ENCODE measurements at places on chromosomes 1 and 21.
A peak's percentile ranks its signal among the peaks of the same experiment; 100 is the strongest.

DNA sequence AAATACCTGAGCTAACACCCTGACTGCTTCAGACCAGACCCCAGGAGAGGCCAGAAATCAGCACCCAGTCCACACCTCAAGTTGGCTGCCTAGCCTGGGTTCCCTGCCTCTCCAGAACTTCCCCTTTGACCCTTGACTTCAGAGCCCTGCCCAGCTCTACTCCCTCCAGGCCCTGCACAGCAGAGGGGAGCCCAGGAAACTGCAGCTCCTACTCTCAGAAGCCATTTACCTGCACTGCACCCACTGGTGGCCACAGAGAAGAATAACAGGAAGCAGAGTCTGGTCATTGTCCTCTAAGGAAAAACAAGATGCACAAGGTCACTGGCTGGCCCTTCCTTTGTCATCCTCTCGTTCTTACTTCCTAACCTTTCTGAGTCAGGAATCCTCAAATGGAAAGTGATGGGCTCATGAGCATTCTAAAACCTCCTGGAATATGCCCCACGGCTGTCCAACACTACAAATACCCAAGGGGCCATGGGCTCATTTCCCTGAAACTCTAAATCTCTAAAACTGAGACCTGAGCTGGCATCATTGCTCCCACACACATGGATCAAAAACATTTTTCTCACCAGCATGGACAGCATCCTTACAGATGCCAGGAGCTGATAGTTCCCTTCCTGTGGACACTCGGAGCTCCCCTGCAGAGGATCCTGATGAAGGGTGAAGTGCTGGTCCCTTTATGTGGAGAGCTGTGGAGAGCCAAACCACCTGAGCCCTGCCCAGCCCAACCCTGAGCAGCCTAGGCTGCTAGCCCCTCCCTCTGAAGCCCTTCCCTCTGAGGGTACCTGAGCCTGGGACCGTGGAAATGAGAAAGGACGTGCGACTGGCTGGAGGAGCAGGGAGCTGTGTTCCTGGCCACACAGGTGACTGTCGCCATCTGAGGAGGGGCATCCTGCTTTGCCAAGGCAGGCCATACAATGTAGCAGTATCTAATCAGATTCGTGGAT lies at the start of gene ITLN2:
TSS of gene ITLN2 (minus strand) at position 652 of the 947 bp plus-strand sequence. CDS start at position 584, 68 bp downstream.
- no peak for DNase-seq

DNA sequence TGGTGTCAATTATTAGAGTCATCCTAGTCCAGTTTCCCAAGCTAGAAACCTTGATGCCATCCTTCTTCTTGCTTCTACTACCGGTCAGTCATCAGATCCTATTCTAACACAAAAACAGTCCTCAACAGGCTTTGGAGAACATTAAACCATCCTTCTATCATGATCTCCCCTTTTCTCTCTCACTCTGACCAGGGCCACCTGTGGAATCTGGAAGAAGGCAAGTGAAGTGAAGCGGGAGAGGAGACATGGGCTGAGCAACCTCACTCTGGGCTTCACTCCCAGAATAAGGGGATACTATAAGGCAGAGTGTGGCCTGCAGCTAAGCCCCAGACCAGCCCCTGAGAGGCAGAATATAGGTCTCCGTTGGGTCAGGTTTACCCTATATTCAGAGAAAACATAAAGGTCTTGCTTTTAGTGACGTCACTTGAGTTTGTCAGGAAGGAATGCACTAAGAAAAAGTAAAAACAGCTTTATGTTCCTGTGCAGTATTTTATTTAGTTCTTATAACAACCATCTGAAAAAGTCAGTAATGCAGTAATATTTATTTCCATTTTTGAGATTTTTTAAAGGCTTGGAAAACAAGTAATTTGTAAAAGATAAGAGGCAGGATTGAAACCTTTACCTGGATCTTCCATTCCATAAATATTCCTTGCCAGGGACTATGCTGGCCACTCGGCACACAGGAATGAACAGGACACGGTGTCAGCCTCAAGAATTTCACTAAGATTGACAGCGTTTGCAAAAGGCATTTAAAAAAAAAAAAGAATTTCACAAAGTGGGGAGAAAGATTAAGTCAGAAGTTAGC lies 61.3 kb downstream of the NFASC start:
- DNase-seq: no peak

GRCh38 chr1:59486615-59487014 lies 189.7 kb downstream of the FGGY start:
- DNase-seq: no peak

- DNase-seq: peak; percentile 74
Observed at GRCh38 chr1:76492752-76493430, 374.4 kb upstream of the ST6GALNAC5 start.

DNA sequence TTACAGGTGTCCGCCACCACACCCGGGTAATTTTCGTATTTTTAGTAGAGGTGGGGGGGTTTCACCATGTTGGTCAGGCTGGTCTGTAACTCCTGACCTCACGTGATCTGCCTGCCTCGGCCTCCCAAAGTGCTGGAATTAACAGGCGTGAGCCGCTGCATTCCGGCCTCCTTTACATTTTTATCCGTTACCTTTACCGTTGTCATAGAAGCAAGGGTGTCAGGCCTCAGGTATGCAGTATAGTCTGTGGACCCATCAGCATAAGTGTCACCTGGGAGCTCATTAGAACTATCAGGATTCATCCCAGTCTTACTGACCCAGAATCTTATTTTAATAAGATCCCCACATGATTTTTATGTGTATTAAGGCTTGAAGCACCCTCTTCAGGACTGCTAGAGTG lies 5.4 kb downstream of the CDC42 start:
- no peak for DNase-seq

- DNase-seq: no peak
Observed at GRCh38 chr1:158931055-158931737, at the start of gene PYHIN1. Gene PYHIN1, plus strand, starts transcription at chr1:158931552. Its CDS starts 5,359 bp downstream, at chr1:158936911.

DNA sequence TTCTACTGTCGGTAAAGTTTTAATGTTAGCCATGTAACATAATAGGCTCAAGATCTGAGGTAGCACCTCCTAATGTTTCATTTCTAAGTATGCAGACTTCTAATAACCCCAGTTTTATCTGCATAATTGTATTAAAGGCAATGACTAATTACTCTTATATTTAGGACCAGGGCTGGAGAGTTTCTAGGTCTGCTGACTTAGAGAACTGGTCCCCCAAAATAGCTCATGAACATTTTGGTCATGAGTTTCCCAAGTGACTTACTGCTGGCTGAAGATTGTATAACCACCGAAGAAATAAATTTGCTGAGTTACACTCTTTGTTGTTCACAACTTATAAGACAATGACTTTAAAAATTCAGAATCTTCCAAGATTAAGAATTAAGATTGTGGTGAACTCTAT lies 197.8 kb upstream of the TNR start:
- DNase-seq: no peak

GRCh38 chr21:42120101-42120902 lies 49.2 kb downstream of the UMODL1 start:
- DNase-seq: peak; percentile 62

GRCh38 chr1:43531107-43531905 lies 623 bp downstream of the PTPRF start:
- DNase-seq: peak; percentile 49

DNA sequence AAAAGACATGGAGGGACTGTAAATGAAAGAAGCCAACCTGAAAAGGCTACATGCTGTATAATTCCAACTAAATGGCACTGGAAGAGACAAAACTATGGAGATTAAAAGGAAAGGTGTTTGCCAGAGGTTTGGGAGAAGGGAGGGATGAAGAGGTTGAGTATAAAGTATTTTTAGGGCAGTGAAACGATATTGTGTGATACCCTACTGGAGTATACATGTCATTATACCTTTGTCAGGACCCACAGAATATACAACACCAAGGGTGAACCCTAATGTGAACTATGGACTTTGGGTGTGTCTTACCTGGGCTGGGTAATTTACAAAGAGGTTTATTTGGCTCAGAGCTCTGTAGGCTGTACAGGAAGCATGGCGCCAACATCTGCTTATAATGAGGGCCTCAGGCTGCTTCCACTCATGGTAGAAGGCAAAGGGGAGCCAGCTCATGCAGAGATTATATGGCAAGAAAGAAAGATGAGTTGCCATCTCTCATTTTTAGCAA lies 73.4 kb downstream of the CD2 start:
- no peak for DNase-seq

DNA sequence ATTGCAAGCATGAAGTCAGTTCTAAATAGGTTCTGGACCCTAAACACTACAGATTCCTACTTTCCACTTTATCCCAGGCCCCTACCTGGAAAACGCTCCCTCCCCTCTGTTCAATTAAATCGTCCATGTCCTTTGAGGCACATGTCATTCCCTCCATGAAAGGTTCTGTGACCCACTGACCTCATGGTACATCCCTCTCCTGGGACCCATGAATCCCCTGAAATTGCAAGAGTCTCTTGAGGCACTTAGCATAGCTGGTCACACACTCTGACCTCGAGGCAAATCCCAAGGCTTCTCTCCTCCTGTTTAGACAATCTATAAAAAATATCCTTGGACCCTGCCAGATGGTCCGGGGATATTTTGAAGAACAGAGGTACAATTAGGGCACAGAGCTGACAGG lies 34.3 kb upstream of the KRTAP19-8 start:
- peak; percentile 22 for DNase-seq

- DNase-seq: no peak
Observed at GRCh38 chr1:107943694-107944093, 21.3 kb downstream of the VAV3 start.

DNA sequence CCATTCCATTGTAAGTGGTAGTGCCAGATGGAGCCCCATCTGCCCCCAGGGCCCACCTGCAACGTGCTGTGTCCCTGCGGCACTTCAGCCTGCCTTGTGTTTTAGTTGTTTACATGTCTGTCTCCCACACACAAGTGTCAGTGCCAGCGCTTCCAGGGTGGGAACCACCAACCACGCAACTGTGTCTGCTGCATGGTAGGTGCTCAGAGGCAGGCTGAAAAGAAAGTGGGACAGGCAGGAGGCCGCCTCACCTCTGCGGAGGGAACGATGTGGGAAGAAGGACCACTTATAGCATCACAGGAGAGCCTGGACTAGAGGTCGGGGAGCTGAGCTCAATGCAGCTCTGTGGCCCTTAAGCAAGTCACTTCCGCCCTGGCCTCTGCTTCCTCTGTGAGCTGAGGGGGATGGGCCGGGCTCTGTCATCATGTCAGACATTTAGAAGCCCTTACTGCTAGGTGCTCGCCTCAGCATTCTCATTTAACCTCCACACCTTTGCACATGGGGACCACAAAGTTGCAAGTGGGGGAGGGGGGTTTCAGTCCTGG lies 17.9 kb downstream of the SLC9A1 start:
- DNase-seq: no peak

GRCh38 chr1:62082456-62083363 lies 111.9 kb upstream of the L1TD1 start:
- peak; percentile 49 for DNase-seq

GRCh38 chr1:221284028-221284427 lies 404.8 kb downstream of the HLX start:
- DNase-seq: peak; percentile 75

- no peak for DNase-seq
Observed at GRCh38 chr1:84598846-84599741, 24.9 kb upstream of the CTBS start.

- no peak for DNase-seq
Observed at GRCh38 chr1:29803486-29803885, 567.2 kb downstream of the PTPRU start.

- DNase-seq: no peak
Observed at GRCh38 chr21:42242611-42243010, 23.7 kb downstream of the ABCG1 start.

- DNase-seq: no peak
Observed at GRCh38 chr1:51928896-51929295, 50.4 kb upstream of the NRDC start.

- peak; percentile 6 for DNase-seq
Observed at GRCh38 chr1:236099355-236099974, 34.6 kb upstream of the NID1 start.

GRCh38 chr1:119791377-119791776 lies 19.9 kb downstream of the REG4 start:
- no peak for DNase-seq

DNA sequence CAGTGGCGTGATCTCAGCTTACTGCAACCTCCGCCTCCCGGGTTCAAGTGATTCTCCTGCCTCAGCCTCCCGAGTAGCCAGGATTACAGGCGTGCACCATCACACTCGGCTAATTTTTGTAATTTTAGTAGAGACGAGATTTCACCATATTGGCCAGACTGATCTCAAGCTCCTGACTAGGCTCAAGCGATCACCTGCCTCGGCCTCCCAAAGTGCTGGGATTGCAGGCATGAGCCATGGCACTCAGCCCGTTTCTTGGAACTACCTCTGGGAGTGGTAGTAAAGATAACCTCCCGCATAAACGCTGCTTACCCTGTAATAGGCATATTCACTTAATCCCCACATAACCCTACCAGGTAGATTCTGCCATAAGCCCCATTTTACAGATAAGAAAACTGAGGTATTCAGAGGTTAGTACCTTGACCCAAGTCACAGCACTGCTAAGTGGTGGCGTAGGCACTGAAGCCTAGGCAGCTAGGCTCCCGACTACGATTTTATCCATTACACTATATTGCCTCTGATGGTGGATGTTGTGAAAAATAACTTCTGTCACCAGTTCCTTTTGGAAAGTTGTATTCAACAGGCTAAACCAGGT lies 143.8 kb downstream of the SDCCAG8 start:
- no peak for DNase-seq

DNA sequence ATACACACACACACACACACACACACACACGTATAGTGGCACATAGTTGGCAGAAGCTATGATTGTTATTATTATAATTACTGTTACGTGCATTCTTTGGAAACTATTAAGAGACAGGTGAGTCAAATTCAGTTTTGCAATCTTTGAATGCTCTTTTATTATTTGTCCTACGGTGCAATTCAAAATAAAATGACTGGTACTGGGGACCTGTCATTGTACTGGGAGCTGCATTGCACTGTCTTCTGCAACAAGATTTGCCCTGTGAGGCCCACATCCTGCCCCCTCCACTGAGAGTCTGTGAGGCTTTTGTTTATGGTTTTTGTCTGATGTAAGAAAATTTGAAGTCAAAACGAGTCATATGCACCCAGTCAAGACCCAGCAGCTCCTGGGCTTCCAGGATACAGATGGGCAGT lies 1.9 kb downstream of the LY9 start:
- DNase-seq: no peak

DNA sequence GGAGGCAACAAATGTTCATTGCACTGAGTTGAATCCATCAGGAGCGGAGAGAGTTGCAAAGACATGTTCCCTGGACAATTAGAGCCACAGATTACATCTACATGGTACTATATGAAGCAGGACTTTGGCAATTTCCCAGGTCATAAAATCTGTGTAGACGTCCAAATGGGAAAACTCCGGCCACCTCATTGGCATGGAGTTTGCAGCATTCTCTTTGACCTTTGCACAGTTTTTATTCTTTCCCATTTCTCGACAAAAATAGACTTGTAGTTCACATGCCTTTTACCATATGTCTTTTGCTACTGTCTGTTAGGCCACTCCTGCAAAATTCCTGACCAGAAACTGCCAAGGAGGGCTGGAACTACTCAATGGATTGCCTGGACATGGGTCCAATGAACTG lies 48.2 kb downstream of the UBE2T start:
- DNase-seq: no peak
